ENCODE measurements at places on chromosomes 1 and 21. TPM values are rescaled to one million over a fixed set of nuclear protein-coding genes. Genes with fewer than 3 reads are reported as not detected.

Gene TRIM63
- total RNA-seq, result 0.18 TPM

Gene CDK18
- total RNA-seq, result 10.4 TPM

- no peak for DNase-seq
Observed at GRCh38 chr1:41931578-41931977, 12.9 kb upstream of the HIVEP3 start.

DNA sequence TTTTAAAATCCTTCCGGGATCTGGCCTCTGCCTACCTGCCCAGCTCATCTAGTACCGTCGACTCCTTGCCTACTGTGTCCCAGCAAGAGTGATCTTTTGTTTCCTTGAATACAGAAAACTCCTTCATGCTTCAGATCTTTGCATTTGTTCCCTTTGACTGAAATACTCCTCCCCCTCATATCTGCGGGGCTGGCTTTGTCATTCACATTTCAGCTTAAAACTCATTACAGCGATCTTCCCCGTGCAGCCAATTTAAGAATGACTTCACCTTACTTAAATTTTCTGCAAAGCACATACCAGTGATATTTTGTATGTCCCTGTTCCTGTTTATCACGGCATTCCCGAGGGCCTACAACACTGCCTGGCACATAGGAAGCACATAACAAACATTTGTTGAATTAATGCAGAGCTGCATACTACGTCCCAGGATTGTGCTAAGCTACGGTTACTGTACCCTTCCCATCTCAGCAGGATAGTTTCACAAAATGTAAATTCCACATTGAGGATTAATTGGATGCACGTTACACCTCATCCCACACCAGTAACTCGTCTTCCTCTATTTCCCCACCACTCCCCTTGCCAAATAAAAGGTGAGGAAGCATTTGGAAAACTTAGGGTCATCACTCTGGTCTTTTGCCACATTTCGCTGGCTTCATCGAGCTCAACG, 837 bp upstream of the DESI2 start:
- DNase-seq, result peak; percentile 4

- DNase-seq, result no peak
Observed at GRCh38 chr1:116453906-116454305, 80.9 kb downstream of the ATP1A1 start.

DNA sequence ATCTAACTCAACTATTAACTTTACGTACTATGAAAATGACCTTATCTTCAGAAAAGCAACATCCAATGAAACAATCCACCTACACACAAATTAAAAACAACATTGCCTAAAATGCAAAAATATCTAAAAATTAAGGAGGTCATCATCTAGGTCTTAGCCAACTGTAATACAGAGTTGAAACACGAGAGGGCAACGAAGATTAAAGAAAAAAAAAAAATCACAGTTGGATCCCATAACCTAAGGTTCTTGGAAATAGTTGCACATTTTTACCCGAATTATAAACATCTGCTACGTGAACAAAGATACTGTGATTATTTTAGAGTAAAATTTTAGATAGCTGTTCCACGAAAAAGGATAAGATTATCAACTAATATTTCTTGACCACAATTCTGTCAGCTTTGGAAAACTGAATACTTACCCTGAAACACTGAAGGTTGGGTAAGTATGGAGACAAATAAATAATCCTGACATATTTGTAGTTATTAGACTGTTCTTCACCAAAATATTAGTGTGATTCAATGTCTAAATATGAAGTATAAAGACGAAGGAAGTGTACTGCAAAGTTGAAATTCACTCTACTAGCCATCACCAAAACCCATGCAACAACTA, 88.0 kb upstream of the AK4 start:
- DNase-seq, result no peak

- DNase-seq, result no peak
Observed at GRCh38 chr1:25947027-25947426, 40.8 kb upstream of the STMN1 start.

- no peak for DNase-seq
Observed at GRCh38 chr1:47661040-47661439, 223.2 kb downstream of the FOXD2 start.

GRCh38 chr1:230758709-230759368, 11.7 kb downstream of the CAPN9 start:
- DNase-seq, result no peak

DNA sequence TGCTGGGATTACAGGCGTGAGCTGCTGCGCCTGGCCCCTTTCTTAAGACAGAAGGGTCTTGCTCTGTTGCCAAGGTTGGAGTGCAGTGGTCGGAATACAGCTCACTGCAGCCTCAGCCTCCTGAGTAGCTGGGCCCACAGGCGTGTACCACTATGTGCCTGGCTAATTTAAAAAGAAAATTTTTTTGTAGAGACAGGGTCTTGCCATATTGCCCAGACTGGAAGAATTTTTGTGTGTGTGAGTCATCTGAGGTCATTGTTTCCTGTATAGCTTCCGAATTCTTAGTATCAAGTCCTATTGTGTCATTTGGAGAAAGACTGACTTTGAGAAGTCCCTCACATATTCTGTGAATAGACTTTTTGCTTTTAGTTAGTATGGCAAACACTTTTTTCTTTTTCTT, 4.7 kb downstream of the SZRD1 start:
- peak; percentile 29 for DNase-seq

Measured in activated CD8-positive, alpha-beta T cell treated with anti-CD3 and anti-CD28 coated beads for 36 hours (primary cell).